ENCODE measurements at places on chromosomes 11 and 22.
A peak's percentile ranks its signal among the peaks of the same experiment; 100 is the strongest.

- no peak for DNase-seq
Observed at GRCh38 chr11:43567396-43567975, 113.1 kb upstream of the HSD17B12 start.

- no peak for DNase-seq
Observed at GRCh38 chr11:86955111-86955360, 159 bp downstream of the FZD4 start.

- peak; percentile 2 for DNase-seq
Observed at GRCh38 chr11:196786-197731, 4.2 kb downstream of the SCGB1C1 start.

DNA sequence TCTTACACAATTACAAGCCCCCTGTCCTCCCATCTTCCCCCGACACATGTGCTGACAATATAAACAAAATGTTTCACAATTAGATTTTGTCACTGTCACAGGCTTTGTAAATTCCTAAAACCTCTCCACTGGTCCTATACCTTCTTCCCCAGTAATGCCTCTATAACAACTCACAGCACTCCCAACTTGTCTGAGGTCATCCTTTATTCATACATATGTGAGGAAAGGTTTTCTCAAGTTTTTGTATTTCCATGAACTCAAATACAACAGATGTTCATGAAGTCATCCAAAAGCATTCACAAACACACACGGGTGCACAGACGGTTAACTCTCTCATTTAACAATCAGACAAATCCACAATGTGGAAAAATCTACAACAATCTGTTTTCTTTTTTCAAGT, 1.9 kb downstream of the OR52H1 start:
- DNase-seq = no peak

DNA sequence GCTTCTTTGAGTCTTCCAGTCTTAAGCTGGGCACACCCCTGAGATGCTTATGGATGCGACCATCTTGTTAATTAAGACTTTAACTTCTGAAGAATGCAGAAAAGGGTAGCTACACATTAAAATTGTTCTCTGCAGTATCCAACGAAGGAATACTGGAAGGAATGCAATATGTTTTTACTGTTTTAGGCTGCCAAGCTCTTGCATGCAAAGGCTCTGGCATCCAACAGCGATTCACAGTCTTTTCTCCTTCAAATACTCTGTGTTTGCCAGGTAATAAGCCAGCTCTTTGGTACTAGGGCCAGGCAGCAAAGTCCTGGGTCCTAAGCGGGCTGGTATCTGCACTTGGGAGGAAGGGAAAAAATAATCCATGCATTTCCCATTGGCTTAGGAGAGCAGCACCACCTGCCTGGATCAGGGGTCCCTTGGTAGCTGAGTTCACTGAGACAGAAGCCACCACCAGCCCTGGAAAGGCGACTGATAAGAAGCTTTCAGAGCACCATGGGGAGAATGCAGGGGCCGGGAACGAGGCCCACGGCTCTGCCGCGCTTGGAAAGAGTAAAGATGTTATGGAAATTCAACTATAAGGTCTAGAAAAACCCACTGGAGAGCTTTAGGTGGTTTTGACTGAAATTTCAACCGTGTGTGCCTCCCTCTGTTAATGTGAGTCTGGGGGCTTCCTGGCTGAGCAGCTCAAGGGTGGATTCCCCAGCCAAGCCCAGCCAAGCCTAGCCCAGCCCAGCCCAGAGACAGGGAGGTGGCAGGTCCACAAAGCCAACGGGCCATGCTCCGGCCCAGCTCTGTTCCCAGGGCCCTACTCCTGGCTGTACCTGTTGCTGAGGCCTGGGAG, 67.0 kb upstream of the CCND1 start:
- no peak for DNase-seq

DNA sequence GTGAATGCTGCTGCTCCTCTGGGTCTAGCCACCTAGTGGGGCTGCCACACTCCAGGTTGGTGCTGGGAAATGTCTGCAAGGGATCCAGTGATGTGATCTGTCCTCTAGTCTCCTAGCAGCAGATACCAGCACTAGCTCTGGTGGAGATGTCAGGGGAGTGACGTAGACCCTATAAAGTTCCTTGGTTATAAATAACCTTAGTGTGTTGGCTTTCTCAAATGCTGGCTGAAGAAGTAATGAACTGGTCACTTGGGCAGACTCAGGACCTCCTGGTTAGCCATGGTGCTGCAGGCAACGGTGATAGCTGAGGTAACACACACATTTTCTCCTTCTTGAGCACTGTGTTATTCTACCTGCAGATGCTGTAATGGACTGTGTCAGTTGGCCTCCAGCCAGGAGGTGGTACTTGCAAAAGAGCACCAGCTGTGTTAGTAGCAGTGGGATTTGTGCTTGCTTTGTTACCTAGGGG, 35.5 kb downstream of the BBOX1 start:
- no peak for DNase-seq

- no peak for DNase-seq
Observed at GRCh38 chr11:6300325-6300724, 20.0 kb downstream of the CAVIN3 start.

DNA sequence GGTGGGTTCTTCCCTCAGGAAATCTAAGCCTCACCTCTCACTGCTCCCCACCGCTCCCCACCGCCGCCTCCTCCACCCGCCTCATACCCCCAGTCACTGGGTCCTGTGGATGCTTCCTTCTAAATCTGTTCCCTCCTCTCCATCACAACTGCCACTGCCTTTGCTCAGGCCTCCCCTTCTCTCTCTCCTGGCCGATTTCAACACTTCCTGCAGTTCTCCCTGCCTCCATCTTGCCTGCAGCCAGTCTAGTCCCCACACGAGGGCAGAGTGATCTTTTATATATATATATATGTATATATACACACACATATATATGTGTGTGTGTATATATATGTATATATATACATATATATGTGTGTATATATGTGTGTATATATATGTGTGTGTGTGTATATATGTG, 27.8 kb downstream of the CREB3L1 start:
- no peak for DNase-seq

- DNase-seq = no peak
Observed at GRCh38 chr11:77602381-77603088, 12.8 kb downstream of the AQP11 start.

DNA sequence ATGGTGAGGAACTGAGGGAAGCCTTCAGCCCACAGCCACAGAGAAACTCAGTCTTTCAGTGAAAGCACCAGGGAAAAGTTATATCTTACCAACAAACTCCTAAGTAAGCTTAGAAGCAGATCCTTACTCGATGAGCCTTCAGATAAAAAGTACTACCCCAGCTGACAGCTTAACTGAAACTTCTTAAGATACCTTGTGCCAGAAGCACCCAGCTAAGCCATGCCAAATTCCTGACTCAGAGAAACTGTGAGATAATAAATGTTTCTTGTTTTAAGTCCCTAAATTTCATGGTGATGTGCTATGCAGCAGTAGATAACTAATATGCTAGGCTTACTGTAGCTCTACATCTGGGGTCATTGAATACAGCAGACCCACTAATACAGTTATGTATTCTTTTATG, 2025.0 kb downstream of the LRRC4C start:
- DNase-seq = no peak

DNA sequence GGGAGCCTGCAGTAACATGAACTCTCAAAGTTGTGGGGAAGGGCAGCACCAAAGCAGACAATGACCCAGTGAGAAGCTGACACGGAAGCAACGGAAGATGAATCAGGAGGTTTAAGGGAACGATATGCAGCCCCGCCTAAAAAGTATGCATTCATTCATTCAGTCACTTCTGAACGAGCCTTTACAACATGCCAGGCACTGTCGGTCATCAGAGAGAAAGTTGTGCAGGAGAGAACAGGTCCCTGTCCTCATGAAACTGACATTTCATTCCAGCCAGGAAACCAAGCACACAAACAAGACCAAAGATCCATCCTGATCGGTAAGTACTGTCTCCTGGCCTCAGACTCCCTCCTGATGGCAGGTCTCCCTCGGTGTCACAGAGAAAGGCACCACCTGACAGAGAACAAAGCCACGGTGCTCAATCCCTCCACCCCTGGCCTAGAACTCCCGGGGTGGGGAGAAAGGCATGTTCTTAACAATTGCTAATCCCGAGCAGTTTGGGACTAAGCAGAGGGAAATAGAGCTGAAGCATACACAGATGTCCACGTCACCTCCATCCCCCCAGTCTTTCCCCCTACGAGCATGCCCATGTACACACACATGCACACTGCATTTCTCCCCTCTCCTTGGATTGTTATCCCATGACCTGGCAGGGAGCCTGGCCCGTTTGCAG, 49.3 kb downstream of the LRFN4 start:
- no peak for DNase-seq
